ENCODE measurements at places on chromosomes 13 and 19.

GRCh38 chr13:113794086-113794485 lies 35.1 kb downstream of the TMEM255B start:
- DNase-seq: no peak

DNA sequence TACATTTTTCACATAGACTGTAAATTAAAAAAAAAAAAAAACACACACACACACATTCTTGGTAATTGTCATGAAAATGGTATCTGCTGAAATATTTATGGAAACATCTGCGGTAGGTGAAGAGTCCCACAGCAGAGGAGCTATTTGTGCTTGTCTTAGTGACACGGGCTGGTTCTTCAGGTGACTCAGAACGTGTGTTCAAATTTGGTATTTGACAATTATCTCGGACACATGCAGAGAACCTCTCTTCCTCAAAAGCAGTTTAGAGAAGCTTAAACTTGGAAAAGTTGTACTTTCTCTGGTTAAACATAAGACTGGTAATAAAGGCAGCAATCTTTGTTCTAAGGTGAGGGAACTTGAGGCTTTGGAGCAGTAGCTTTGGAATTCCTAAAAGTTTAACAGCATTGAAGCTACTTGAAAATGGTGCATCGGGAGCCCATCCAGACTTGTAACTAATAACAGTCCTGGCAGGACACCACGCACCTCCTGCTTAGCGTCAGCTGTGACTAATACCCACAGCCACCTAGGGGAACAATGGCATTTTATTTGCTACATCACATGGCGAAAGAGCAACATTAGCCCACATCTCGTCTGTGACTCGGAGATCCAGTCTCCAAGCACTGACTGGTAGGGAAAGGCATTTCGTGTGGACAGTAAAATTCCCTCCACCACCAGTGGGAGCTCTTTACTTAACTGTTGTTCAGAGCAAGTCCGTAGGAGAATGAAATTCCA lies 1505.1 kb upstream of the SLC10A2 start:
- DNase-seq: peak; percentile 83

DNA sequence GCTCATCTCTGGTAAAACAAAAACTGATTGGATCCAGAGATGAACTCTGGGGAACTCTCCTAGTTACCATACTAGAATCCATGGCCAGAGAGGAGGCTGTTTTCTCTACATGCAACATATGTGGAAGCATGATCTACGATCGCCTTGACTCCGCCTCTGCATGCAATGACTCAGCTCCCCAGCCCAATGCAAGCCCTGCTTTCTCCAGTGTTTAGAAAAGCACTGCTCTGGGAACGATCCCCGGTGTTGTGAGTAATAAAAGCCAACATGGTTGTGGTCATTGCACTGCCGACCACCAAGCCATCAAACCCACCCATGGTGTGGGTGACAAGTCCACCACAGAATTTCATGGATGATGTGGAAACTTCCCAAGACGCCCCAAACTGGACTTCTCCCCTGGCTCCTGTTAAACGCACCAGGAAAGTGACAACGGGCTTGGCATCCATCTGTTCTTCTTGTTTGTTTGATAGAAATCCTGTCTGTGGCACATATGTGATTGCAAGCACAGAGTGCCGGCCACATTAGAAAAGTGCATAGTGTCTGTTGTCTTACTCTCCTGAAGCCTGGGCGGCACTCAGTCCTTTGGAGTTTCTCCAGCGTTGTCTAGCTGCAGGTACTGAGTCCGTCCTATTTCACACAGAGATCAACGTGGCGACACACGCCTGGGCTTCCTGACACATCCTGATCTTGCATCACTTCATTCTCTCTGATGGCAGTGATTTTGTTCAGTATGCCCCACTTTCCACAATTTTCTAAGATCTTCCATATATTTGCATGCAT lies 36.4 kb upstream of the VSTM2B start:
- no peak for DNase-seq

GRCh38 chr13:32124743-32125142 lies 93.2 kb downstream of the FRY start:
- no peak for DNase-seq

DNA sequence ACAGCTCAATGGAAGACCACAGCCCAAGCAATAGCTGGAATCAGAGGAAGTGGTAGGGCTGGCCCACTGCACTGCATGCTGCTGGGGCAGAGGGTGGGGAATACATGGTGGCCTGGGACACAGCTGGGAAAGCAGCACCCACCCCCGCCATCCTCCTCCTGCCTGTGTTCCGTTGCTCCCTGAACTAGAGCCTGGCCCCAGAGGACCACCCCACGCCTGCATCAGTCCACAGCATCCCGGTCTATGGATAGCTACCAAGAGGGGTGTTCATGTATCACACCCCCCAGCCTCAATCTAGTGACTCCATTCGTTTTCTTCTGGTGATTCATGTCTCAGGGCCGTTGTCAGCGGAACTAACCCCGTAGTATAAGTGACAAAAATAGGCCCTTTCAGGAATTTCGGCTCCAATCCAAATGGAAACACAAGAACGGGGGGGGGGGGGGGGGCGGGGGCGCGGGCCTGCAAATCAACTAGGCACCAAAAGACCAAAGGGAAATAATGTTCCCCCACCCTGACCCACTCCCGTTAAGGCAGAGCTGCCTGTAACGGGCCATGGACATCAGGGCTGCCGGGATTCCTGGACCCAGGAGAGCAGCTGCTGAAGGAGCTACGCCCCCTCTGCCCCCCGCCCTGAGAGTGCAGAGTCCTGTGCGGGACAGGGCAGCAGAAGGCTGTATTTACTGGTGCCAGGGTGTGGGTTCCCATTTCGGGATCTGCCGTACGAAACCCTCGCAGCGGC lies 18.9 kb upstream of the EPHX3 start:
- DNase-seq: no peak

DNA sequence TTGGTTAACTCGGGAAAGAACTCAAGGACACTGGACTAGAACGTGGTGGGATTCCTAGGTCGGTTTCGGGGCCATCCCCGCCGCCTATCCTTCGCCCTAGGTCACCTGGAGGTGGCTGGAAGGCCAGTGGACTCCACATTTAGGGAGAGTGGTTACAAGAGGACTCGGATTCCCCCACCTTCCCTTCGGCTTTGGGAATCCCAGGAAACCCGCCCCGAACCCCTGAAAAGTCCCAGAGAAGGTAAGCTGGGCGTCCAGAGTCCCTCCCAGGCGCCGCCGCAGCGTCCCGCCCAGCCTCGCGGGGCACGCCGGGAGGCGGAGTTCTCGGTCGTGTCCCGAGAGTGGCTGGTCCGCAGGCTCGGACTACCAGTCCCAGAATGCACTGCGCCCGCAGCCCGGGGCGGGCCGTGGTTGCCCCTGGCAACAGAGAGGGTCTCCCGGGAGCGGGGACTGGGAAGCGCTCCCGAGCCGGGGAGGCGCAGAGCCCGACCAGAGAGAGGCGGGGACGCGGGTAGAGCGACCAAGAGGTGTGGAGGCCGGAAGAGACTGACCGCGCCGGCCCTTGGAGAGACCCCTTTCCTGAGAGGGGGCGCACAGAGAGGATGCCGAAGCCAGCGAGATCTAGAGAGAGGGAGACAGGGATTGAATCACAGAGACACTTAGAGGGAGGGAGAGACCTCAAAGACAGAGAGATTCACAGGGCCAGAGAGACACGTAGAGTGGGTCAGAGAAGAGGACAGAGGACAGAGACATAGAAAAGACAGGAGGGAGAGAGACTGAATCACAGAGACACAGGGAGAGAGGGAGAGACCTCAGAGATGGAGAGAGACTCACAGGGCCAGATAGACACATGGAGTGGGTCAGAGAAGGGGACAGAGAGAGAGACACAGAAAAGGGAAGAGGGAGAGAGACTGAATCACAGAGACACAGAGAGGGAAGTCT lies 2.6 kb upstream of the PRKCG start:
- peak; percentile 87 for DNase-seq

- DNase-seq: no peak
These were observed 844 bp upstream of the RFX1 start for GRCh38 chr19:14006766-14007562.

GRCh38 chr13:111654531-111654930 lies 334.1 kb downstream of the TEX29 start:
- no peak for DNase-seq

DNA sequence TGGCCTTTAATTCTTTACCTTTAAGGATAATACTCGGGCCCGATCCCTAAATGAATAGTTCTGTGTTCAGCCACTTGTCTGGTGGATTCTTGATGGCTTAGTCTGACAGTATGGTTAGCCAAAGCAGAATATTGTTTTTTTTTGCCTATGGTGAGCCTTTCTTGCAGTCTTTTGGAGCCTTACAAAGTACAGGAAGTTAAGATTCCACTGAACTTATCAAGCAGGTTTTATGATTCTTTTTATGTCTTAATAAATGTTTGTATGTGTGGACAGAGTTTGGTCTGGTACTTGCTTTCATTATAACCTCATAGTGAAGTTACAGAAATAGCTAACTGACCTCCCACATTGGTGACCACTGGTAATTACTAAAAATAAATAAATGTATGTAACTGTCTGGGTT lies 17.1 kb downstream of the PCCA start:
- no peak for DNase-seq

GRCh38 chr19:49937750-49938381 lies 8.6 kb upstream of the NUP62 start:
- DNase-seq: peak; percentile 32

DNA sequence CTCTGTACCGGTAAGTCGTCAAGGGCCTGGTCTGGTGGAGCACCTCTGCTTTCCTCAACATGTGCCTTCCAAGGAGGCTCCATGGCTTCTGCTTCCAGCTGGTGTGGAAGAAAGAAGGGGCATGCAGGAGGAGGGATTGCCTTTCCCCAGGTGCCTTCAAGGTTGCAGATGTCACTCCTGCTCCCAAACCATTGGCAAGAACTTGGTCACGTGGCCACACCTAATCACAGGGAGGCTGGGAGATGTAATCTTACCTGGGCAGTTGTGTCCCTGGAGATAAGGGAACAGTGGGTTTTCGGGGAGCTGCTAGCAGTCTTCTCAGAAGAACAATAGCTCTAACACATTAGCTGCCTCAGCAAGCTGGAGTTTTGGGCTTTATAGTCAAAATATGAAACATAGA lies 9.7 kb upstream of the GPR18 start:
- no peak for DNase-seq

DNA sequence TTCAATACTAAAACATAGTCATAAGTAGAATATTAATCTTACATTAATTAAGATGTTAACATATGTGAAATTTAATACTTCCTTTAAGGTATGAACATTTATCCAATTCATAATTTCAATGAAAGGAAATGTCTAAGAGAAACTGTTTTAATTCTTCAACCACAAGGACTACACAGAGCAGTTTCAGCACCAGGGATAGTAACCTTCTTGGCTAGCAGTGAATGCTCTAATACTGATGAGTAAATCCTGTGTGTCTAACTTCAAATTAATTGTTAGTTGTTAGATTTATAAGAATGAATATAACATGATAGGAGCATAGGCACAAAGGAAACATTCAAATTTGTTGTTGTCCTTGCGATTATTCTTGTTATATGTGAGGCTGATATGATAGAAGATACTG lies 15.6 kb upstream of the NBEA start:
- peak; percentile 23 for DNase-seq

GRCh38 chr13:52846567-52847321 lies 1.7 kb downstream of the PCDH8 start:
- no peak for DNase-seq

DNA sequence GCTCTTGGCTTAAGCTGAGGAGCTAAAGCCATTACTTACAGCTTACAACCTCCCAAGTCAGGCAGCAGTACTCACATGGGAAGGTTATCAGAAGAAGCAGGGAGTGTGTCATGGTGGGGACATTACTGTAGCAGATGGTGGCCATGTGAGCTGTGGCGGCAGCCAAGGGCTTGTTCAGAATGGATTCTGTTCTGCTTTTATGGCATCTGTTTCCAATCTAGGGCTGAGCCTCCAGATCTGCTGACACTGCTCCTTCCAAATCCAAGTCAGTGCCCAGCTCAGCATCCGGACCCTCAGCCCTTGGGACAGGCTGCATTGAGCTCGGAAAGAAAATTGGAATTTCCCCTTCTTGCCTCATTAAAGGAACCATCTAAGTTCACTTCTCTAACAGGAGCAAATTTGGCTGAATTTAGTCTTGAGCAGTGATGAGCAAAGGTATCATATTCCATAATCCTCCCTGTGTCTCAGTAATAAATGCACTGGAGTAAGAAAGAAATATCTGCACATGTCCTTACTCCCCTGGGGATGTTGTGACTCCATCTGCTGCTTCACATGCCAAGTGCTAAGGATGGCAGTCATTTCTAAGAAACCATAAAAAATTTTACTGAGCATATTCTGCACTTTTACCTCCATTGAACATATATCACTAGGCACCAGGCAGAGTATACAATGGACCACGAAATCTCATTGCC lies 73.9 kb downstream of the KCTD12 start:
- no peak for DNase-seq

GRCh38 chr19:57671124-57671895 lies 2.6 kb downstream of the ZSCAN4 start:
- DNase-seq: no peak

GRCh38 chr13:33612641-33613638 lies 205.0 kb upstream of the RFC3 start:
- no peak for DNase-seq

GRCh38 chr19:37813340-37813739 lies 34.0 kb upstream of the ZNF573 start:
- DNase-seq: no peak

DNA sequence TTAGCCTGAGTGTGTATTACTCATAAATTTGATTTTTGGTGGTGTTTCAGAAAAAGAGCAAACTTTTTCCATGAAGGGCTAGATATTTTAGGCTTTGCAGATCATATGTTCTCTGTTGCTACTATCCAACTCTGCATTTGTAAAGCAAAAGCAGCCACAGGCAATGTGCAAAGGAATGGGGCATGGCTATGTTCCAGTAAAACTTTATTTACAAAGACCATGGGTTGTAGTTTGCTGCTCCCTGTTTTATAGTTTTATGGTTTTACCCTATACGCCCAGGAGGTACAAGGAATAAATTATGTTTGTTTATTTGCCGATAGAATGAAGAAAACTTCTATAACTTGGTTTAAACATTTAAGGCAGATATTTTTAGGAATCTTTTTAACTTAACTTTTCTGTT lies 23.6 kb downstream of the IFT88 start:
- no peak for DNase-seq

DNA sequence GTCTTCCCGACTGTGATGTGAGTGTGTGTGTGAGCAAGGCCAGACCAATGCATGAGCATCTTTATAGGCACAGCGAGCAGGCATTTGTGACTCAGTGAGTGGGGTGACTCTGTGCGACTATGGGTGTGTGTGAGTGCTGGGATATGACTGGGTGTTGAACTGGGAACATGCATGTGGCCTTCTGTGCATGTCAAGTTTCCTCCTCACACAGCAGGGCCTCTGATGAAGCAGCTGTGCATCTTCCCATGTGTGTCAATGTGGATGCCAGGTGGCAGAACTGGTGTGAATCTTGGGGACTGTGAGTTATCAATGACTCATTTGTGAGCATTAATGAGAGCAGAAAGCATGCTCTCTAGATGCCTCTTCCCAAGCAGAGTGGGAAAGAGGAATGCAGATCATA lies 12.1 kb upstream of the LGALS14 start:
- no peak for DNase-seq

GRCh38 chr13:112240076-112240475 lies 136.1 kb upstream of the SPACA7 start:
- DNase-seq: no peak

- no peak for DNase-seq
These were observed 2.0 kb upstream of the KCNN4 start for GRCh38 chr19:43782689-43783231.

All from NCI-H226 (cell line).